ENCODE measurements at places on chromosomes 1 and 21.

GRCh38 chr1:170097449-170097948 is 23.0 kb upstream of the KIFAP3 start:
- no peak for DNase-seq

- DNase-seq: no peak
Measured at GRCh38 chr1:12305377-12305776, 75.5 kb downstream of the VPS13D start.

- no peak for DNase-seq
Measured at GRCh38 chr1:22342734-22343191, 108.9 kb upstream of the ZBTB40 start.

GRCh38 chr1:201983380-201983805 is 945 bp downstream of the RNPEP start:
- DNase-seq: no peak

- DNase-seq: no peak
Measured at GRCh38 chr1:173827611-173828010, 2.9 kb upstream of the CENPL start.

DNA sequence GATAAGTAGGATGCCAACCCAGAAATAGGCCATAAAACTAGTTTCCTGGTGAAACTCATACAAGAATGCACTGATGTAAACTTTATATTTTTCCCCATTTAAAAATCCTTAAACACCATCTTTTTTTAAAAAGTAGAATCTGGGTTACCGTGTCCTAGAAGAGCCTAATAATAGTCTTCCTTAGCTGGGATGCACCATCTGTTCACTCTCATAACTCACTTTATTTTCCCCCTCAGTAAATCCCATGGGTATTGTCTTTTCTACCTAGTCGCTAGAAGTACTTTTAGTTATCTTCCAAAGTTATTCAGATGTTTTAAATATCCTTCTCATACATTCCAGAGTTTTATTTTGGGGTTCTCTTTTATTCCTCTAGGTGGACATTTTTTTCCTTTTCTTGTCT is 250.2 kb downstream of the PLA2G4A start:
- no peak for DNase-seq

DNA sequence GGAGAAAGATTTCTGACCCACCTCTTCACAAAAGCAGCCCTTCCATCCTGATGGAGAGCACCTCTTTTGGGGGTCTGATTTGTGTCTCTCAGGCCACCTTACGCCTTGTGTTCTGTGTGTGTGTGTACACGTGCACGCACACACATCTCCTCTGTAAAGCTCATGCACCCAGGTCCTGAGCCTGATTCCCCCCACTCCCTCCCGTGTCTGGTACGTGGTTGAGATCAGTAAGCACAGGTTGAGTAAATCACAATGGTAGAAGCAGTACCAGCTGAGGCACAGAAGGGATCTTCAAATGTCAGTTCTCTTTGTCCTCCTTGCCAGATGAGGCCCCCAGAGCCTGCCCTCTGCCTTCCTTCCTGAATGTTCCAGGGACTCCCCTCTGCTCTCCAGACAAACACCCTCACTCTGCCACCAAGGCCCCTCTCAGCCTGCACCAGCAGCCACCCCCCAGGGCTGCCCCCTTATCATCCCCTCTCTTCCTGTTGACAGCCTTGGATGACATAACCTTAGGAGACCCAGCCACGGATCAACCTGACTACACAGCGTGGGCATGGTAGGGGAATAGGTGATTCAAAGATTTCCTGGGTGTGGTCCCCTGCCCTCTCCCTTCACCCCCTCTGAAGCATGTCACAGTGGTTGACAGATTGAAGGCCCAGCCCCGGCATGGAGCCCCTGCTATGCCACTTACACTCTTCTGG is 112.8 kb downstream of the HIVEP3 start:
- no peak for DNase-seq

GRCh38 chr1:41682845-41683625 is 198.6 kb upstream of the EDN2 start:
- DNase-seq: no peak

- no peak for DNase-seq
Measured at GRCh38 chr21:29185633-29186032, 55.2 kb downstream of the MAP3K7CL start.

DNA sequence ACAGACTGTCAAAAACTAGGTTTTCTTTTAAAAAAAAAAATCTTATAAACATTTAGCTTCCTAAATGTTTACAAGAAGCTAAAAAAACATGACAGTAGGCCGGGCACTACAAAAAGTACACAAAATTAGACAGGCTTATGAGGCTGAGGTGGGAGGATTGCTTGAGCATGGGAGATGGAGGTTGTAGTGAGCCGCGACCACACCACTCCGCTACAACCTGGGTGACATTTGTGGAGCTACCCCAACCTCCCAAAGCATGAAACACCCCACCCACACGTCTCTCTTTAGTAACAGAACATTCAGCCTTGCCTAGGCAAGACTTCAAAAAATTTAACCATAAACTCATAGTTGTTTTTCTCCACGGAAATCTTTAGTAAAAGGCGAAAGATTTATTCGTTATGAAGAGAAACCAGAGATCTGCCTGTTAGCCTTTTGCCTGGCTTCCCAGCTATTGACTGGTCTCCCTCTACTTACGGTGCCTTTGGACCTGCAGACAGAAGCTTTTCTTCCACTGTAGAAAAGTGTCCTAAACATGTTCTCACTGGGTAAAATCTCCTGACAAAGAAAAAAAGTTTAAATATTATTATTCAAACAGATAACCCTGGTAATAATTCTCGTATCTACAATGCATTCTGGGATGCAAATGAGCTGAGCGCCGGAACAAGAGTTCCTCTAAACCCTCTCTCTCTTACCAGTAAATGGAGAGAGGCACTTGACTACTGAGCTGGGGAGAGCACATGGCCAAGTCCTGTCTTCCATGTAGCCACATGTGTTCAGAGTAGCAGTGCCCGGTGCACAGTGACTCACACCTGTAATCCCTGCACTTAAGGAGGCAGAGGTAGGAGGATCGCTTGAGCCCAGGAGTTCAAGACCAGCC is 9.2 kb downstream of the RNU5D-1 start:
- DNase-seq: peak; percentile 92

GRCh38 chr1:43843684-43844083 is 89.9 kb upstream of the ARTN start:
- no peak for DNase-seq

DNA sequence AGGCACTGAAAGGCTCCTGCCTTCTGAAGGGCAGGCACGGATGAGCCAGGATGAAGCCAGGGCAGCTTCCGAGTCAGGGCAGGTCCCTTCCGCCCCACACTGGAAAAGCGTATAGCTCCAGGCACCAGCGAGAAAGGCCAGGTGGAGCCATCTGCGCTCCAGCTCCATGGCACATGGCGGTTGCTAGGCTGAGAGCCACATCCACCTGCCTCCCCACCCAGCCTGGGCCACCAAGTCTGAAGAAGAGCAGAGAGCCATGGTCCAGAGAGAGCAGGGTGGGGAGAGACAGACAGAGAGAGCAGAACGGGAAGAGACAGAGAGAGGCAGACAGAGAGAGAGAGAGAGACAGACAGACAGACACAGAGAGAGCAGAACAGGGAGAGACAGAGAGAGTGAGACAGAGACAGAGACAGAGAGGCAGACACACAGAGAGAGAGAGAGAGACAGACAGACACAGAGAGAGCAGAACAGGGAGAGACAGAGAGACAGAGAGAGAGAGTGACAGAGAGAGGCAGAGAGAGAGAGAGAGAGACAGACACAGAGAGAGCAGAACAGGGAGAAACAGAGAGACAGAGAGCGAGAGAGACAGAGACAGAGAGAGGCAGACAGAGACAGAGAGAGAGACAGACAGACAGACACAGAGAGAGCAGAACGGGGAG is 5.2 kb downstream of the FNDC10 start:
- no peak for DNase-seq

DNA sequence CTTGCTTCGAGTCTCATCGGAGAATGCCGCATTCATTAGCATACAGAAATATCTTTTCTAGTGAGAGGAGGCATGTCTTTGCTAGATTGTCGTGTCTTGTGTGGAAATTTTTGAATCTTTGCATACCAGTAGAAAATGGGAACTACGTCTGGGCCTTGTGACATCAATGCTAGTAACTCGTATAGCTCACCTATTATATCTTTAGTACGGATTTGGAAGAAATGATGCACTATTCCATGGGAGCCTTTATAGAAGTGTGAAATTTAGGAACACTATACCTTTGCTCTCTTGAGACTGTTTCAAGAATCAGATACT is 835 bp downstream of the UHMK1 start:
- peak; percentile 2 for DNase-seq

DNA sequence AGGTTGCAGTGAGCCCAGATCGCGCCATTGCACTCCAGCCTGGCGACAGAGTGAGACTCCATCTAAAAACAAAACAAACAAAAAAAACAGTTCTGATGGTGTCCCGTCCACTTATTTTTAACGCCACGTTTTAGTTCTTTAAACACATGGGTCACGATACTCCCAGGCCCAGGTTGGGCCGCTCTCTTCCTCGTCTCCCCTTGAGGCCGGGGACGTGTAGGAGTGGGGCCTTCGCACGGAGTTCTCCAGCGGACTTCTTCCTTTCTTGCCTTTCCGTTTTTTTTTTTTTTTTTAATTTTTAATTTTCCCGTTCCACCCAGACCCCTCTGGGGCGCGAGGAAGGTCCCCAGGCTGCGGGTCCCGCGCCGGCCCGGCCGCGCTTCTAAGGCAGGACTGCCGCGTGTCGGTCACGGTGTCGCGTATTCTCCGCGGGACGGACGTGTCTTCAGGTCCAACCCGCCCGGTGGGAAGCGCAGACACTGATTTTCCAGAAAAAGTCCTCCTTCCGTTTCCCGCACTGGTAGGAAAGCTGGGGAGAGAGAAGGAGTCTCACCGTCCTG is 47.5 kb upstream of the SLC19A1 start:
- no peak for DNase-seq

GRCh38 chr1:117803318-117803717 is 126.1 kb downstream of the GDAP2 start:
- no peak for DNase-seq

- no peak for DNase-seq
Measured at GRCh38 chr1:230693221-230693620, 20.7 kb downstream of the AGT start.

DNA sequence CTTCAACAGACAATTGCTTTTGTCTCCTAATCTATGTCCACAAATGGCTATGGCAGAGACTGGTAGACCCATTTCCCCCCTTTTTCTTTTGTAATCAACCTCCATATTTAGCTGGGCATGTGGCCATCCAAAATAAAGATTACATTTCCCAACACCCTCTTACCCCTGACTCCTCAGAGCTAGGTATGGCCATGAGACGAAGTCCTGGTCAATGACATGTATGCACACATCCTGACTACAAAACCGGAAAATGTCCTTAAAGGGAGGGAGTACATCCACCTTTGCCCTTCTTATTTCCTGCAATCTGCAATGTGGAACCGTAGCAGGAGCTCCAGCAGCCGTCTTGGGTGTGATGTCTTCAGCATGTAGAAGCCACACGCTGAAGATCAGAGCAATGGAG is 36.2 kb upstream of the RCSD1 start:
- no peak for DNase-seq

DNA sequence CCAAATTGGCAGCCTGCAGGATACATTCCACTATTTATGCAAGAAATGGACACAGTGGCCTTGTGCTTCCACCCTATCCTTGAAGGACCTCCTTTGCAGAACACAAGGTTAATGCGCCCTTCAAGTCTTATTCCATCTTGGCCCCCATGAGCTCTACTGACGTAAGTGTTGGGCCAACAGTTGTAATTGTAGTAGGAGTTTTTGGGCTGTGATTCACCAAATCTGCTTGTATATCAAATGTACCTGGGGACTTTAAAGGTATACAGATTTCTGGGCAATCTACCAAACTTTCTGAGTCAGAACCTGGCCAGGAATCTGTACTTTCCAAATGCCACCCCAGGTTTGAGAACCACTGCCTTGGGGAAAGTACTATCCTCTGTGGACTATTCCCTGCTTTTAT is 100.9 kb upstream of the MARK1 start:
- no peak for DNase-seq

DNA sequence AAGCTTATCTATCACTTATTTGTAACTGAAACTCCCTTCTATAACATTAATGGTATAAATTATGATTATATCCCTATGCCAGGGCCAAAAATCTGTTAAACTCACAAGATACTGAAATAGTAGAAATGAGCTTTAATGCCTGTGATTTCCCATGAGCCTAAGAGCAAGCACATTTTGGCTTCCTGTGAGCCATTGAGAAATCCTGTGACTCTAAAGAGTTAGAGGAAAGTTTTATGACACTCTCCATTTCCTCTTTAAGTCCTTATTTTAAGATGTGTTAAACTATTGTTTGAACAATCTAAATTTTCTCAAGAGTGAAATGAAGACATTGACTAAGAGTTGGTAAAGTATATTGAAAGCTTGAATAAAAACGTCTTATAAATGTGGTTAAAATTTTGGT is 45.6 kb downstream of the SUCO start:
- DNase-seq: no peak

GRCh38 chr1:41662765-41663437 is 178.4 kb upstream of the EDN2 start:
- no peak for DNase-seq
